CD4-positive, alpha-beta T cell treated with Interleukin-4 for 1 hour (primary cell): ENCODE measurements at places on chromosomes 7 and 10.
A peak's percentile ranks its signal among the peaks of the same experiment; 100 is the strongest.

DNA sequence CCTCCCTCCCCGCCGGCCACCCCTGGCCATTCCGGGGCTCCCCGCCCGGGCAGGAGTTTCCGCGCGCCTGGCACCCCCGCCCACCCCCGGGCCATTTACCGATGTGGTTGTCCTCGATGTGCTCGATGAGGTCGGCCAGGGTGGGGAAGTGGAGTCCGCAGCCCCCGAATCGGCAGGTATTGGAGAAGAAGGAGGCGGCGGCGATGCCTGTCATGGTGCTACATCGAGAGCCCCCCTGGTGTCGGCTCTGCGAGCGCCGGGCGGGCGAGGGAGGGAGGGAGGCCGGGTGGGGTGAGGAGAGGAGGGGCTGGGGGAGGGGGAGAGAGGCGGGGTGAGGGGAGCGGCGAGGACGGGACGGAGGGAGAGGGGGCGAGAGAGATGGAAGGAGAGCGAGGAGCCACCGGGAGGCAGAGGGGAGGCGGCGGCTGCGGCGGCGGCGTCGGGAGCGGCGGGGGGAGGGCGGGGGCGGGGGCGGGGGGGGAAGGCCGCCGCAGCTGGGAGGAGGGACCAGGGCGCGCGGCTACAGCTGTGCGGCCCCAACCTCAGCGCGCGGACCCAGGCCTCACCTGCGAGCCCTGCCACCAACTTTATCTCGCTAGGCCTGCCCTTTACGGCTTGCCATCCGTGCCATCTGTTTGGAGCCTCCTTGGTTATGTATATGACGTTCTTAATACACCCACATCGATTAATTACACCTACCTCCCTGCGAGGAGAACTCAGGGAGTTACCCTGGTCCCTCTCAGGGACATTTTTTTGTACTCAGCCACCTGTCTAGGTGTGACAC is at the start of gene JAZF1:
Gene JAZF1 (minus strand): TSS at position 432 of the 784 bp plus-strand sequence.
- DNase-seq = peak; percentile 59

- DNase-seq = no peak
Measured at GRCh38 chr10:111356571-111356970, 279.7 kb downstream of the ADRA2A start.

- DNase-seq = no peak
Measured at GRCh38 chr7:1251796-1252539, 19.3 kb downstream of the UNCX start.

- no peak for DNase-seq
Measured at GRCh38 chr7:15889507-15889906, 203.0 kb upstream of the MEOX2 start.

DNA sequence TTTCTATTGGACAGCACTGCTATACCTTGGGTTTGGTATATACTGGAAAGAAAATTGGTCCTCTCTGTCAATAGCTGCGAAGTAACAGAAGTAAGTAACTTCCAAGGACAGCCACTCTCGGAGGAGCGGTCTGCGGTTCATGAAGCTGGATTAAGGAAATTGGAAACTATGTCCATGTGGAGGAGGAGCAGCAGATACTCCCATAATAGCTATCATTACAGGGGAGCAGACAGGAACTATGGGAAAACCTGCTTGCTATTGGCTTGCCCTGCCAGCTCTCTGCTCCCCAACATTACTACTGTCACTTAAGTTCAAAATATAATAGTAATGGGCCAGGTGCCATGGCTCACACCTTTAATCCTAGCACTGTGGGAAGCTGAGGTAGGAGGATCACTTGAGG is 83.9 kb upstream of the TRIL start:
- DNase-seq = no peak
